ENCODE measurements at places on chromosomes 6 and 20. TPM values are rescaled to one million over a fixed set of nuclear protein-coding genes. Genes with fewer than 3 reads are reported as not detected.

DNA sequence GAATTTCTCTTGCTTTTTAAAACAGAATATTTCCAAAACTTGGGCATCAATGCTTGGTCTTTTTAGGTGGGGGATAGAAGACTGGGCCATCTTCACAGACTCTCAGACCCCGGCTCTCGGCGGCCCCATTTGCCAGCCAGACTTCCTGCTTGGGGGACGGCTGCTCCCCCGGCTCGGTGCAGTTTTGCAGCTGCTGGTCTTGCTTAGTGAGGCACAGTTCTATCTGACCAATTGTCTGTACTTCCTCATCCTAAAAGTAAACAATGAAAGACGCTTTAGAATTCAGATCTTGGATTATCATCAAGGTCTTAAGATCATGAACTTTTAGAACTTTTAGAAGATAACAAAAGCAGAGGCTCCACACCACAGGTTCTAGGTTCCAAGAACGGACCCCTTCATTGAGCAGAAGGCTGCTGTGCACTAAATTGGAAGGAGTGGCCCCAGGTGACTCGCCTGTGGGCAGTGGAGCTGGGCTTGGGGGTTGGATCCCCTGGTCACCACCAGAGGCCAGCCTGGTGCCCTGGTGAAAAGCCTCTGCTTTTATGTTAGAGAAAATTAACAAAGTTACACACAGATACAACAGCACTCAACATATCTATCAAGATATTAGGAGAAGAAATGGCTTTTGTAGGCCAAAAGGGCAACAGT, 26.7 kb downstream of the RNASET2 start:
- DNase-seq = no peak

- DNase-seq = no peak
These were observed 415.6 kb upstream of the BTBD3 start for GRCh38 chr20:11502061-11502460.

BPI gene
- total RNA-seq = 7.9 TPM

MC3R gene
- total RNA-seq = not detected

TAAR2 gene
- not detected for total RNA-seq

SGK2 gene
- total RNA-seq = 8.3 TPM

DNA sequence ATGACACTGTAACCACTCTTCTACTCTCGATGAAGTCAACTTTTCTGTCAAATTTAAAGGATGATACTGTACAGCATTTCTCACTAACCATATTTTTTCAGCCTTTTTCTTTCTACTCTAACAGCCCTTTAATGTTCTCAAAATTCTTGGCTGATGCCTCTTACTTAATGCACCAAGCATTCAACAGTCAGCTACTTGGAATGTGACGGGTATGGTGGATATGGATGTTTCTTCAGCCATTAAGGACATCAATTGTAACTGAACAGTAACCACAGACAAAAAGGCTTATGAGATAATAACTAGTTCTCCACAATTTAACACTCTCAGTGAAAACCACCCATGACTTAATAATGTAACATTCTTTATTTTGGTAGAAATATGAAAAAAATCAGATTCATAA, 467.2 kb upstream of the ZNF337 start:
- no peak for DNase-seq

GRCh38 chr6:31355583-31355948, 1.4 kb downstream of the HLA-B start:
- no peak for DNase-seq

ACTR5 gene
- 7.1 TPM for total RNA-seq

GRCh38 chr6:148999929-149000468, 253.2 kb downstream of the UST start:
- DNase-seq = no peak

RGS17 gene
- 0.69 TPM for total RNA-seq

All from skin of body (tissue), 3 donors.